ENCODE measurements at places on chromosomes 2 and 18. TPM values are rescaled to one million over a fixed set of nuclear protein-coding genes. Genes with fewer than 3 reads are reported as not detected.

Gene TUBB8B
- not detected for total RNA-seq

Gene GKN2
- not detected for total RNA-seq

Gene RNF144A
- 14.4 TPM for total RNA-seq

DNA sequence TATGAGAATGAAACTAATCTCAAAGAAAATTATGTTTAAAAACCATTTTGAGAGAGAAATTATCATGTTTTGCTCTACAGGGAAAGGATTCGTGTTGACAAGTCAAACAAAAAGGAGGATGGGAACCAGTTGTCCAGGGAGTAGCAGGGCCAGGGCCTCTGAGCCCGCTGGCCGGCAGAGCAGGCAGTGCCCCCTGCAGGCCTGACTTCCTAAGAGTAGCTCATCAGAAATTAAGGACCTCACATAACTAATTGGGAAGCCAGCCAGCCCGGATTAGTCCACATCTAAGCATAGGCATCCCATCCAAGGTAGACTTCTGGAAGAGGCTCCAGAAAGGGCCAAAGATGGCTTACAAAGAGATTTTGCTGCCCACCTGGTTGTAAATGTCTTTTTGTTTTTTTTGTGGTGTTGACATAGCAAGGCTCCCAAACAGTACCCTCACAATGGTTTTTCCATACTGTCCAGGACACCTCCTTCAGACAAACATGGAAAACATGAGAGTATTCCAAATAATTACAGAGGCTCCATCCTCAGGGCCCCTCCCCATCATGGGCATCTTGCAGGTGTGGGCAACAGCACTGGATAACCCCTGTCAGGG is 241.2 kb upstream of the TANK start:
- H3K36me3 ChIP-seq: no peaks in the 10 kb centered on the region
- H3K27ac ChIP-seq: no peak overlapping the region
- peaks cover 10% of the 10 kb centered on the region for H3K27me3 ChIP-seq
- no peaks in the 10 kb centered on the region for H3K4me1 ChIP-seq
- no peak overlapping the region for H3K4me3 ChIP-seq

DNA sequence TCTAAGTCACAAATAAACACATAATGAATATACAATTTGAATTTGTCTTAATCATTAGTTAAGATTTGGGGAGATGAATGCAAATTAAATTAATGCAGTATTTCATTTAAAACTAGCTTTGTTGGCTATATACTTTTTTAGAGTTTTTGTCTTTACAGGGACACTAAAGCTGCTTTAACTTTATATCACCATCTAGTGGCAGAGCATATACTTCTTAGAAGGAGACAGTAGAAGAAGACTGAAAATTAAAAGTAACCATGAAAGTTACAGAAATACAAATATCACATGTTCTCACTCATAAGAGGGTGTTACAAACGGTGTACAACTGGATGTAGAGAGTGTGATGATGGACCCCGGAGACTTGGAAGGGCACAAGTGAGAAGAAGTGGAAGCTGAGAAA is 268.3 kb upstream of the NETO1 start:
- DNase-seq: no peak
- no peaks in the 10 kb centered on the region for H3K27me3 ChIP-seq
- H3K27ac ChIP-seq: no peak overlapping the region
- no peaks in the 10 kb centered on the region for H3K4me1 ChIP-seq
- no peak overlapping the region for H3K4me3 ChIP-seq
- no peaks in the 10 kb centered on the region for H3K36me3 ChIP-seq

Gene OTOS
- total RNA-seq: not detected

DNA sequence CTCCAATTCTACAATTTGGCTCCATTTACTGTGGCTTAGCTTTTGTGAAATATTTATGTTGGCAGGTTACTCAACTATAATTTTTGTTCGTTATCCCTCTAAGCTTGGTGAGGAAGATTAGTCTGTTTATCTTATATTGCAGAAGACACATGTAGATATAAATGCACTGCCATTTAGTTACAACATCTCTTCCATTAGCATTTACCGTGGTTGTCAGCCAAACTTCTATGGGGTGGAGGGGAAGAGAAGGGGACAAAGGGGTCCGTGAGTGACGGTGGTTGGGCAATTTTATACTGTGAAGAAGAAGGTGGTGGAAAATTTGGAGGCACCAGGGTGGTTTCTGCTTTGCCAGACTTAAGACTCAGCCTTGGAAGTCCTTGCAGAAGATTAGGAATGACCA is 117.6 kb upstream of the CXCR4 start:
- DNase-seq: no peak
- H3K27me3 ChIP-seq: peaks cover 14% of the 10 kb centered on the region
- H3K4me3 ChIP-seq: no peak overlapping the region
- no peak overlapping the region for H3K27ac ChIP-seq

GRCh38 chr18:27652480-27653121 is 467.5 kb upstream of the CHST9 start:
- H3K27ac ChIP-seq: no peak overlapping the region
- H3K4me1 ChIP-seq: no peaks in the 10 kb centered on the region
- H3K27me3 ChIP-seq: no peaks in the 10 kb centered on the region
- H3K36me3 ChIP-seq: no peaks in the 10 kb centered on the region
- DNase-seq: no peak

Gene ASXL3
- total RNA-seq: not detected

DNA sequence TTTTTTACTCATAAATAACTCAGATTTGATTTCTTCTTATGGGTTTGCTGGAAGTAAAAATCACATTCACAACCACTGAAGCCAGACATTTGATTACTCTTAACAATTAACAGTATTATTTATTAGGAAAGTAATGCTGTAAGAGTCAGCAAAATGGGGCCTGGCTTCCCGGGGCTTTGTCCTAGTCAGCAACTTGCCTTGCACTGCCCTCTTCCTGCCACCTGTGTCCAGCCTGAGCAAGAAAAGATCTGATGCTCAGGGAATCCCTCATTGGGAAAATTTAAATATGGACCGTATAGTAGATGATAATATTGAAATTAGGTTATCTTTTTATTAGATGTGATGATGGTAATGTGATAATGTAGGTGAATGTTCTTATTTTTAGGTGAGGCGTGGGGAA is 30.8 kb upstream of the ACYP2 start:
- peaks cover 5% of the 10 kb centered on the region for H3K4me1 ChIP-seq
- no peak for DNase-seq
- H3K27me3 ChIP-seq: no peaks in the 10 kb centered on the region
- no peak overlapping the region for H3K4me3 ChIP-seq
- H3K36me3 ChIP-seq: no peaks in the 10 kb centered on the region
- no peak overlapping the region for H3K27ac ChIP-seq

Gene RETREG2
- total RNA-seq: 58.4 TPM

- no peaks in the 10 kb centered on the region for H3K36me3 ChIP-seq
- no peaks in the 10 kb centered on the region for H3K4me1 ChIP-seq
- DNase-seq: no peak
- H3K27me3 ChIP-seq: peaks cover 17% of the 10 kb centered on the region
- no peak overlapping the region for H3K27ac ChIP-seq
- no peak overlapping the region for H3K4me3 ChIP-seq
These were observed 13.9 kb upstream of the PAIP2B start for GRCh38 chr2:71240794-71241193.

DNA sequence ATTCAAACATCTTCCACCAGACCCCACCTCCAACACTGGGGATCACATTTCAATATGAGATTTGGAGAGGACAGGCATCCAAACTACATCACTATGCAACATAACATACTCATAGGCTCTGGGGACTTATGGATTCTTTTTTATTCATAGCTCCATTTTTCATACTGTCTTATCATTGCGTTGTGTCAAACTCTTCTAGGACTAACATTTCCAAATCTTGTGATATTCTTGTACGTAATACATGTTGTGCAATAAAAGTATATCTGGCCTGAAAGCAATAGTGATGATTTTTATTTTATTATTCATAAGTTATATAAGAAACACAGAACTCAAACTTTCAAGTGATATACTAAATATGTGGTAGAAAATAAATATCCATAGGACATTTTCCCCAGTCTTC is 60.6 kb upstream of the ACTR3 start:
- no peak for DNase-seq
- H3K27ac ChIP-seq: no peak overlapping the region
- H3K36me3 ChIP-seq: no peaks in the 10 kb centered on the region
- H3K27me3 ChIP-seq: no peaks in the 10 kb centered on the region

- H3K4me3 ChIP-seq: no peak overlapping the region
- H3K27ac ChIP-seq: no peak overlapping the region
- no peaks in the 10 kb centered on the region for H3K4me1 ChIP-seq
- no peaks in the 10 kb centered on the region for H3K27me3 ChIP-seq
- no peaks in the 10 kb centered on the region for H3K36me3 ChIP-seq
These were observed 462.5 kb upstream of the FSHR start for GRCh38 chr2:49616800-49617199.

Gene EFR3B
- 0.22 TPM for total RNA-seq

DNA sequence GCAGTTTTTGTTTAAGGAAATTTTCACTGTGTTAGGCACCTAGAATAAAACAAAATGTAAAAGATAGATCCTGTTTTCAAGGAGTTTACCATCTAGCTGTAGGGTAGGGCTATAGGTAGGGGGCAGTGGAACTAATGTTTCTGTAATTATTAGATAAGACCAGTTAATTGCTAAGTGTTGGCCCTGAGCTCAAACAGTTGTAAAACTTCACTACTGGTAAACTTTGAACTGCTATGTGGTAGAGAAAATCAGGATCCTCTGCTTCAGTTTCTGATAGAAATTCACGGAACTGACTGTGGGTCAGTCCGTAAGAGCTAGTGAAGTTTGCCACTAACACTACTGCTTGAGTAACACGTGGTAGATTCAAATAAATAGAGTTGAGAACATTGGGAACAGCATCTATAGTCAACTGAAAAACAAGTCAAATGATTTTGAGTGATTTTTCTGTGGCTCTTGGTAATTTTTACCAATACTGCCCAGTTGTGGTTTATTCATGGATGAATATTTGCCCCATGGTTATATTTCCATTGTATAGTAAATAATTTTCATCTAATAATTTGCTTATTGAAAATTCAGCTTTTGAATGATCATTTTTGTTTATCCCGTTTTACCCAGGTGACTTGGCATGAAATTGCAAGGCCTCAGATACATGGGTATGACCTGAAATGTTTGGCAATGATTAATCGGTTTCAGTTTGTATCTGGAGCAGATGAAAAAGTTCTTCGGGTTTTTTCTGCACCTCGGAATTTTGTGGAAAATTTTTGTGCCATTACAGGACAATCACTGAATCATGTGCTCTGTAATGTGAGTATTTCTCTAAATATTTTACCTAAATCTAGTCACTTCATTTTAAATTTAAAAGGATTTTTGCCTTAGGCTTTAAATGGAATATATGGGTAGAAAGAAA is 26.4 kb downstream of the ELP2 start:
- H3K4me1 ChIP-seq: peaks cover 31% of the 10 kb centered on the region
- no peaks in the 10 kb centered on the region for H3K27me3 ChIP-seq
- no peak overlapping the region for H3K4me3 ChIP-seq
- H3K27ac ChIP-seq: no peak overlapping the region
- no peak for DNase-seq

DNA sequence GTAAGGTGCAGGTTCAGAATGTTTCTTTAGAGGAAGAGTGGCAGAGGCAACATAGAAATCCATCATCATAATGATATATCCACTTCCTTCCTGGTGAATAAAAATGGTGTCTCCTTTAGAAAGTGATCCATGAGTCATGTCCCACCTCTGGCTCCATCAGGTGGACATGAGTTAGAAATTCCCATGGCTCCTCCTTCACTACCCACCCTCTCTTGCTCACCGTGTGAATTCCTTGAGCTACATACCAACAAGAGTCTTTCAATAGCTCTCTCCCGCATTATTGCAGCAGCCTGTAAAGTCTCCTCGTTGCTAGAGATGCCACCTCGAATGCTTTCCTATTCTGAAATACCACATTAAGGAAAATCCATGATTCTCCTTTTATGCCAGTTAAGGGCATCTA is 317.6 kb downstream of the LNPK start:
- no peak overlapping the region for H3K27ac ChIP-seq
- no peak for DNase-seq
- H3K4me3 ChIP-seq: no peak overlapping the region
- H3K4me1 ChIP-seq: no peaks in the 10 kb centered on the region

DNA sequence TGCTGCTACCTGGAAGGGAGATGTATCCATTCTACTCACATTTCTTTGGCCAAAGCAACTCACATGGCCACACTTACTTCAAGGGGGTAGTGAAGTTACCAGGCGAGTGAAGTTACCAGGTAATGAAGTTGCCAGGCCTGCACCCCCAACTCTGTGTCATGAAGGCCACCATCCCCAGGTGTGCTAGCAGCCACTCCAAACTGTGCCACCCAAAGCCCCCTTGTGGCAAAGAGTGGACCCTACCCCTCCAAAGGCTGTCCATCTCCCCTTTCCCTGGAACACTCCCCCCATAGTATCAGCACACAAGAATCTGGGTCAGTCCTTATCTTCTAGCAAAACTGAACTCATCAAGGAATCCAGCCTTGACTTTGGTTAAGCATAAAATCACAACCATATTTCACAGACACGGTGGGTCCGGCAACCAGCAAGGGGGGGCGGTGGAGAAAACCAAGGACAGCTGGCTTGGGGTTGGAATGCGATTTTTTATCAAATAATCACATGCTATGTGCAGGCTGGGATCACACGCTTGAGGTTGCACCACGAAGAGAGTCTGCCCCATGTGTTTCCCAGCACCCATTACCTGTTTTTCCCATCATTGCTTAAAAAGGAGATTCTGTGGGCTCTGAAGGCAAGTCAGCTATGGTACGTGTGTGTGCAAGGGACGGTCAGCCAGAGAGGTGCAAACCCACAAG is 60.9 kb downstream of the ZFP36L2 start:
- peaks cover 3% of the 10 kb centered on the region for H3K36me3 ChIP-seq
- peaks cover 49% of the 10 kb centered on the region for H3K4me1 ChIP-seq
- no peaks in the 10 kb centered on the region for H3K27me3 ChIP-seq
- no peak for DNase-seq
- H3K4me3 ChIP-seq: no peak overlapping the region

GRCh38 chr2:179963626-179964025 is 43.5 kb downstream of the CWC22 start:
- H3K4me1 ChIP-seq: peaks cover 5% of the 10 kb centered on the region
- no peak overlapping the region for H3K4me3 ChIP-seq
- H3K27me3 ChIP-seq: no peaks in the 10 kb centered on the region

Gene SERPINB4
- not detected for total RNA-seq

DNA sequence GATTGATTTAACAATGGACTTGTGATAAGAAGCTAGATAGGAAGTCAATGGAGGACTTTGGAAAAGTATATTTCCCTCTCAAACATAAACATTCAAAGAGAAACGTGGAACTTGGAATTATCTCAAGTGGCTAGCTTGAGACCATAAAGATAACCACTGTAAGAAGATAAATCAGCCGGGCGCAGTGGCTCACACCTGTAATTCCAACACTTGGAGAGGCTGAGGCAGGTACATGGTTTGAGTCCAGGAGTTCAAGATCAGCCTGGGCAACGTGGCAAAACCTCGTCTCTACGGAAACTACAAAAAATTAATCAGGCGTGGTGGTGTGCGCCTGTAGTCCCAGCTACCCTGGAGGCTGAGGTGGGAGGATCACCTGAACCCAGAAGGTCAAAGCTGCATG is 405.9 kb upstream of the ACVR2A start:
- no peaks in the 10 kb centered on the region for H3K27me3 ChIP-seq
- no peak overlapping the region for H3K27ac ChIP-seq
- H3K4me3 ChIP-seq: no peak overlapping the region

GRCh38 chr2:131646669-131647297 is 119.1 kb downstream of the CCDC74A start:
- no peak for DNase-seq
- no peaks in the 10 kb centered on the region for H3K4me1 ChIP-seq
- H3K4me3 ChIP-seq: no peak overlapping the region
- no peak overlapping the region for H3K27ac ChIP-seq
- no peaks in the 10 kb centered on the region for H3K36me3 ChIP-seq

All from activated T-helper 1 cell treated with anti-CD3 and anti-CD28 coated beads, Interleukin-12 subunit alpha, Interleukin-12 subunit beta, Interleukin-2, Interleukin-4 antibody, amounts not matched to agents 30 ng/mL and 10 ng/mL and 1 ng/mL, durations not matched to agents 14 hours and 24 hours and 36 hours (primary cell).